Renal cortex interstitium (tissue), 15 donors: ENCODE measurements at places on chromosomes 4 and X. TPM values are rescaled to one million over a fixed set of nuclear protein-coding genes. Genes with fewer than 3 reads are reported as not detected.

ACSL1 gene
- polyA plus RNA-seq = 43.8 TPM

ARHGAP36 gene
- 0.09 TPM for polyA plus RNA-seq

PRSS48 gene
- not detected for polyA plus RNA-seq

ETFDH gene
- 29.3 TPM for polyA plus RNA-seq

NUDT10 gene
- polyA plus RNA-seq = 12.8 TPM

AFF2 gene
- 4.5 TPM for polyA plus RNA-seq

ADH1A gene
- 1.2 TPM for polyA plus RNA-seq

PAGE5 gene
- polyA plus RNA-seq = not detected

GRCh38 chr4:31085689-31086088 lies 365.5 kb downstream of the PCDH7 start:
- no peak for DNase-seq

- DNase-seq = no peak
These were observed 80.4 kb downstream of the WFS1 start for GRCh38 chr4:6349896-6350603.

- no peak for DNase-seq
These were observed 10.1 kb downstream of the PSAPL1 start for GRCh38 chr4:7424553-7425111.

GRCh38 chrX:106875151-106875550 lies 28.0 kb downstream of the RIPPLY1 start:
- no peak for DNase-seq

DNA sequence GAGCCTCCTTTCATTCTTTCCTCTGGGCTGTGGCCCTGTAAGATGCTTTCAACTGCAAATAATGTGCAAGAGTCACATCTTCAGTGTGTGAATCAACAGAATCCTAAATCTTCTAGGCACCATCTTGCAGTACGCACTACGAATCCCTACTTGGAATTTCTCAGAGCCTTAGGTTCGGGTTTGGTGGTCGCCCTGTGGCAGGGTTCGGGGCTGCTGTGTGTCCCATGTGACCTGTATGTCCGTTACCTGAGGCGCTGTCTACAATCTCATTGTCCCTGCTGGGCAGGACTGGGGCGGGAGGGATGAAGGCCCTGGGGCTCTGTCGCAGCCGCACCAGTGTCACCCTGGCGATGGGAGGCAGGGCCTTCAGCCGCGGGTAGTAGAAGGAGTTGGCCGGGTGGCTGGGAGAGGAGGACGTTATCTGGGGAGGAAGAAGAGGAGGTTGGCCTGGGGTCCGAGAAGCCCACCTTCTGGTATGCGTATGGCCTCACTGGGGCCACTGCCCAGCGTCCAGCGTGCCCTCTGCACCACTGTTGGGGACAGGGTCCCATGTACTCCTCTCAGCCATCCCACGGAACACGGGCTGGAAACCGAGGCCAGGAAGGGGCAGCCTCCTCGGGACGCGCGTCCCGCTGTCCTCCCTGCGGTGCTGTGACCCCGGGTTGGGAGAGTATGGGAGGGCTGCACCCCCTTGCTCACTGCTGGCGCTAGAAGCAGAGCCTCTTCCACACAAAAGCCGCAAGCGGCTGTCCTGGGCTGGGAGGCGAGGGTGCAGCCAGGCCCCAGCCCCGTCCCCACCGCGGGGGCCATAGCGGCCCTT lies 2.0 kb downstream of the SPON2 start:
- no peak for DNase-seq

GRCh38 chr4:7182616-7183015 lies 9.7 kb upstream of the SORCS2 start:
- no peak for DNase-seq

DNA sequence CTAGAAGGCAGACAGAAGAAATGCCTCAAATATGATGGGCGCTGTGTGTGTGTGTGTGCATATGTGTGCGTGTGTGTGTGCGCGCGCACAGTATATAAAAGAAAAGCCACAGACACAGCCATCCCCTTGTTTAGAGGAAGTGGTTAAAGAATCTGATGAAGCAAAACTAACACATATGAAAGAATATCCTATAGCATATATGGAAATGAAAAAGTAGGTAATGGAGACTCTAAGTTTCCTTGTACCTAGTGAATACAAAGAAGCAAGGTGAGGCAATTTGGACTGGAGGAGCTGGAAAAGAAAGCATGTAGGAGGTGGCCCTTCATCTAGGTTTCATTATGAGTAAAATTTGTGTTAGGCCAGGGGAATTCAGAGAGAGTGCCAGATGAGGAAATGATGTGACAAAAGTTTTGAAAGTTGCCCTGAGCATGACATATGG lies 58.6 kb upstream of the MCF2 start:
- no peak for DNase-seq

- no peak for DNase-seq
These were observed 61.8 kb downstream of the NFKB1 start for GRCh38 chr4:102563000-102563399.

DNA sequence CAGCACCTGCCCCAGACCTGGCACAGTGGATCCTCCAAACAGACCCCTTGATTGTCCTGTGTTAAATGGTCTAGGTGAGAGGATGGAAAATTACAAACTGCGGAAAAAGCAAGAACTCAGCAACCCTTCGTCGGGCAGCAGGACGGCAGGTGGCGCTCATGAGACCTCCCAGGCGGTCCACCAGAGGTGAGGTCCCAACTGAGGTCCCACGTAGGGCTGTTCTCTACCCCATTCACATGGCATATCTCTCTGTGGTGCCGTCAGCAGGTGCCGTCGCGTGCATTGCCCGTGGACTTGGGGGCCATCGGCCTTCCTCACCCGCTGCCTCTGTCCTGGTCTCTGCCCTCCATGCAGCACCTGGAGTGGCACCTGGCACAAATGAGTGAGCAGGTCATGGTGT lies 88.2 kb downstream of the CRMP1 start:
- DNase-seq = no peak

DNA sequence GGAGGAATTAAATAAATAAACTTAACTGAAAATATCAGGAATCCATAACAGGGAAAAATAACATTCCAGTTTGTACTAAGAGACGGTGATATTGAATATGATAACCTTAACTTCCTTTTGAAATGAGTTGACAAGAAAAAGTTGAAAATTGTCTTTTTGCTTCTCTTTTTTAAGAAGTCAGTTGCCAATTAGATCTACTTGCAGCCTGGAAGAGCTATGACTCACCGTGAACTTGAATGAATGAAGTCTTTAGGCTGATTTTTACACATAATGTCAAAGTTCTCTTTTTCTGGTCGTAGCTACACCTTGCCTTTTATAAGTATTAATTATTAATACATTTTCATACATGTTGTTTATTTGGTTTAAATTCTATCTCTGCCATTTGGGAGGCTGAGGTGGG lies 94.4 kb upstream of the HPGD start:
- DNase-seq = no peak

DNA sequence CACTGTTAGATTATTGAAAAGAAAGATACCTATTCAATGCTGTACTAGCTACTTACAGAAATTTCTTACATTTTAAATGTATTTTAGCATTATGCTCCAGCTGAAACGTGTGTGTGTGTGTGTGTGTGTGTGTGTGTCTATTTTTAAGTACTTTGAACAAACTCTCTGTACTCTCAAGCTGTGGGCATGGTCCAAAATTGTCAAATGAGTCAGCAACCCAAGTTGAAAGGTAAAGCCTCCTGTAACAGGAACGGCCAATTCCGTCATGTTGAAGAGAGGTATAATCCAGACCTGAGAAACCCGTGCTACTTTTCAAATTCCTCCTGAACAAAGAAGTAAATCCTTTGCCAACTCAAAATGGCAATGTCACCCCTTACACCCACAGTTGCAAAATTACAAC lies 20.5 kb downstream of the MAOB start:
- DNase-seq = no peak
